ENCODE measurements at places on chromosomes 1 and 21.

DNA sequence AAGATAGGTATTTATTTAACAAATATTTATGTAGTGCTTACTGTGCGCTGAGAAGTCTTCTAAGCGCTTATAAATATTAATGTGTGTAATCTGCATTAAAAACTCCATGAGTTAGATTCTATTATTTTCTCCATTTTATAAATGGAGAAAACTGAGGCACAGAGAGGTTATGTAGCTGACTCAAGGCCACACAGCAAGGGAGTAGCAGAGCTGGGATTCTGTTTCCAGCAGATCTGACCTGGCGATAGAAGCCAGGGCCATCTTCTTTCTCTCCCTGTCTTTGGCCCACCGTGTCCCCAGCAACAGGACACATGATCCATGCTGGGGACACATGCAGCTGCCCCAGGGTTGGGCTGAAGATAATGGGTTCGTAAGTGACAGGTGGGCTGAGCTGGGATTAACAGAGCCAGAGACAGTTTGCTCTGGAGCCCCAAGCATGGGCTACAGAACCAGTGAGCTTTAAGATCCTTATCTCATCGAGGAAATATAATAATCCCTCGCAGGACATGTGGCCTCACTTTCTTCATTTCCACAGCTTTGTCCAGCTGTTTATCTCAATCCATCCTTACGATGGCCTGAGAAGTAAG, 30.3 kb downstream of the IGSF21 start:
- no peak for DNase-seq

GRCh38 chr1:100670083-100670482, 49.5 kb upstream of the VCAM1 start:
- no peak for DNase-seq

GRCh38 chr1:226549937-226550671, 1.5 kb downstream of the STUM start:
- DNase-seq, result peak; percentile 34

- DNase-seq, result no peak
Measured at GRCh38 chr1:228215663-228216116, 7.8 kb downstream of the OBSCN start.

DNA sequence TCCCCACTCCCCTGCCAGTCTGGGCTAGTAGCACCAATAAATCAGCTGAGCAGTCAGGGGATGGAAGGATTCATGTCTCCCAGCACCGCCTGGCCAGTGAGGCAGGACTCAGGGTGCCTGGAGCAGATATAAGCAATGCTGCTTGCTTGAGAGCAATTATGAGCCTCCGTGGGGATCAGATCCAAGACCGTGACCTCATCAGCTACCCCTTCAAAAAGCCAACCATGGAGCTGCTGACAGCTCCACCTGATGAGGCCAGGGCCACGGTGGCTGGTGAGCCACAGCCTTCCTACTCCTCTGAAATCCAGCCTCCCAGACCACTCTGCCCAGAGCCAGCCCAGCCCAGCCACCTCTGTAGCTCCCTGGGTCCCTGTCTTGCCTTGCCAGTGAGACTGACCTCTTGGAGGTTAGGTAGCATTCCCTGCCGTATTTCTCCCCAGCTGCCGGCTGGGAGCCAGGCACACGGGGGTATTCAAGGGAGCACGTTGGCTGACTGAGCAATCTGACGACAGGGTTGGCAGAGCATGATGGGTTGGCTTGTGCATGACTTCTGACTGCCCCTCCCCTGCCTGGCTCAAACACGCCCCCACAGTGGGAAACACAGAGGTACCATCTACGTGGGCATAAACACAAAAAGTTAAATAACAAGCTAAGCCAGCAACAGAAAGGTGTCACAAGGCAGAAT, 28.4 kb downstream of the SYT2 start:
- DNase-seq, result no peak
